ENCODE measurements at places on chromosomes 4 and X.

- DNase-seq: no peak
These were observed 48.0 kb upstream of the HDAC8 start for GRCh38 chrX:72620550-72621145.

GRCh38 chr4:140099983-140100382 is 54.0 kb downstream of the MAML3 start:
- no peak for DNase-seq

DNA sequence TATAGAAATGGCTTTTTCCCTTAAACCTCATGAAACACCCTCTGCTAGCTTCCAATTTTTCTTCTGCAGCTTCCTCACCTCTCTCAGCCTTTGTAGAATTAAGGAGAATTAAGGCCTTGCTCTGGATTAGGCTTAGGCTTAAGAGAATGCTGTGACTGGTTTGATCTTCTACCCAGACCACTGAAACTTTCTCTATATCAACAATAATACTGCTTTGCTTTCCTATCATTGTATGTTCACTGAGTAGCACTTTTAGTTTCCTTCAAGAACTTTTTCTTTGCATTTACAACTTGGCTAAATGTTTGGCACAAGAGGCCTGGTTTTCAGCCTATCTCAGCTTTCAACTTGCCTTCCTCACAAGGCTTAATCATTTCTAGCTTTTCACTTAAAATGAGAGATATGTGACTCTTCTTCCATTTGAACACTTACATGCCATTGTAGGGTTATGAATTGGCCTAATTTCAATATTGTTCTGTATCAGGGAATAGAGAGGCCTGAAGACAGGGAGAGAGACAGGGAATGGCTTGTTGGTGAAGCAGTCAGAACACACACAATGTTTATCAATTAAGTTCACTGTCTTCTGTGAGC is 28.2 kb downstream of the TMEM154 start:
- DNase-seq: no peak

DNA sequence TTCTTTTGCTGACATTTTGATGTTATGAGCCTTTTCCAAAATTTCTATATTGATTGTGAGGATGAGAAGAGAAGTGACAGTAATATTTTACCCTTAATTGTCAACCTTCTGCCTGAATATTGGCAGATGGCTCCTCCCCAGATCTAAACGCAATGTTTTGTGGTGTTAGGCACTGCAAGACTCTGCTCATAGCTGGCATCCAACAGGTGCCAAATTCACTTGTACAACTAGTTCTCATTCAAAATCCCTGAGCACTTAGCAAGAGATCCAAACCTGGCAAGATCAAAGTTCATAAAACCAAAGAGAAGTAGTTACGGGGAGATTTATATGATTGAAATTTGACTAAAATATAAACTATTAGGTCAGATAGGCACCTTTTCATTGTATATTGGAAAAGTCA is 901.7 kb upstream of the INTU start:
- DNase-seq: no peak

DNA sequence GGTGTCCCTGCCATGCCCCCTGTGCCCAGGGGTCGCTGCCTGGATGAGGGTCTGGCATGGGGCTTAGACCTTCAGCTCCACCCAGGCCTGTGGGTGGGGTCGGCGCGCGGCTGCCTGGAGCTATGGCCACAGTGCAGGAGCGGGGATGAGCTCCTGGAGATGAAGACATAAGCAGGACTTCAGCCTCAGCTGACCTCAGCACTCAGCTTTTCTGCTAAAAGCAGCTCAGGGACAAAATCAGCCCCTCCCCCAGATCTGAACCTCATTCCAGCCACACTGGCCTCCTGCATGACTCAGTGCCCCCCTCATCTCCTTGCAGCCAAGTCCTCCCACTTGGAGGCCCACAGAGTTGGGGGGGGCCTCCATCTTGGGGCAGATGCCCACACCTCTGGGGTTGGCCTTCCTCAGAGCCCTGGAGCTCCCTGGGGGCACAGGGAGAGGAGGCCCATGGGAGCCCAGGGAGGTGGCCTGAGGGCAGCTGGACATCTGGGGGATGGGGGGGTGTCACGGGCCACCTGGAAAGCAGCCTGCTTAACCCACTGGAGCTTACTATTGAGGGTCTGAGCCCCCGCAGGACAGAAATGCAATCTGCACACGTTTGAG is 19.4 kb upstream of the CPLX1 start:
- no peak for DNase-seq

- no peak for DNase-seq
These were observed 17.1 kb downstream of the SMIM14 start for GRCh38 chr4:39621582-39621981.

GRCh38 chr4:17981063-17981462 is 40.5 kb downstream of the LCORL start:
- no peak for DNase-seq

GRCh38 chr4:40238008-40238699 is 41.3 kb downstream of the RHOH start:
- no peak for DNase-seq

GRCh38 chrX:10636851-10637250 is 16.5 kb upstream of the MID1 start:
- DNase-seq: no peak

DNA sequence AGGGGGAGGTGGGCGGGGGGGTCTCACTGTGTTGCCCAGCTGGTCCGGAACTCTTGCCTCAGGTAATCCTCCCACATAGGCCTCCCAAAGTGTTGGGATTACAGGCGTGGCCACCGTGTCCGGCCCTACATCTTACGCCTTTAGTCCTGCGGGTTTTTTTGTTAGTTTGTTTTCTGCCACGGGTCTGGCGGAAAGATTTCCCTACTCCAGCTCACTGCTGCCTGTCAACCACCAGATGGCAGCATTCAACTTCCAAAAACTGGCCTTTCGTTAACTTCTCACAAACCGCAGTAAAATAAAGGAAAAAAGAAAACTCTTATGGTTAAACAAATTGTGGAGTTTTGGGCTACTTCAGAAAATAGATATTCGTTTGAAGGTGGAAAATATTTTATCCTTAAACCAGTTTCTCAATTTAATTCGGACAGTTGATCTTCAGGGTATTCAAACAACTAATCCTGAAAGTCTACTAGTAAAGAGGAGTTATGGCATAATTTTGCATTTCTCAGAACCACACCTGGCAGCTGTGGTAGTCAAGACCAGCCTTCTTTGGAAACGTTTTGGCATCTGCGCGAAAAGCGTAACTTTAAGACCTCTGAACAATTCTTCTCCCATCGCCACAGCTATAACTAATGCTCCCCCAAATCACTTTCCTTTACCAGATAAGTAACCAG is 41.1 kb downstream of the LUZP4 start:
- peak; percentile 70 for DNase-seq

DNA sequence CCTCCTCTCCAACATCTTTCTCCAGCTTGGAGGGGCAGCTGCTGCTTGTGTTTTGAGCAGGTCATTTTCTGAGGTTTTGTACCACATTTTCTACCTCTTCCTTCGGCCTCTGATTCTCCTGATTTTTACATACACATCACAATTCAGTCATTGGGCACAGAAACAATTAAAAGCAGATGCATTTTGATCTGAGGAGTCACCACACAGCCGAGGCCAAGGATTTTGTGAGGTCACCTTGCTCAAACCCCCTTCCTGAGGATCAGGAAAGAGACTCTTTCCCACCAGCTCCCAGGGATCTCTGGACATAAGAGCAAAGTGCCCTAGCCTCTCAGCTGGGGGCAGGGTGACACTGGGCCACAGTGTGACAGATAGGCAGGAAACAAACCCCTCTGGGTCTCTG is 5.4 kb upstream of the FATE1 start:
- no peak for DNase-seq

DNA sequence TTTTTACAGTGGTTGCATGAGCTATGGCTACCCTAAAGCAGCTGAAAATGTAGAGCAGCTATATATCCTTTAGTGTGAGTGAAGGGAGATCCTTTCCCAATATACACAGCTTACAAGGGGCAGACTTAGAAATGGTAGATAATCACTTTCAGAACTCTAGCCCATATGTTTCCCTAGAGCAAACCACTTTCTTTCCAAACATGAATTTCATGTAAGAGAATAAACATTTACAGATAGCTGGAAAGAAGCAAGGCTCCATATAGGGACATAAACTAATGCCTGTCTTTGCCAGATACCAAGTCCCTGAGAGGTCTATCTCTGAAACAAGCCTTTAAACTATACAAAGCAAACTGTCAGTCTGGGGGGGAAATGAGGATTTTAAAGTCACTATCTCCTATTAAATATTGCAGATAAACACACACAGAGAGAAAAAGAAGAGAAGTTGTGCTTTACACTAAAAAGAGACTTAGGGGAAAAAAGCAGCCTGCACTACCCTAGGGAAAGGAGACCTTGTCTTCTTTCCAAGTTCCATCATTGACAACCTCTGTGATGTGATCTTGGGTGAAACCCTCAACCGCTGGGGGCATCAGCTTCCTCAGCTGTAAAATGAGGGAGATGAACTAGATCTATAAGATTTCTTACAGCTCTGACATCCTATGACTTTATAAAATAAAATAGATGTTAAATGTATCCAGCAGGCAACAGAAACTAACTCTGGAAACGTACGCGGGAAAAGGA is 73.6 kb downstream of the TMEM156 start:
- no peak for DNase-seq

- DNase-seq: peak; percentile 45
These were observed 80.2 kb downstream of the CRMP1 start for GRCh38 chr4:5812506-5813229.

DNA sequence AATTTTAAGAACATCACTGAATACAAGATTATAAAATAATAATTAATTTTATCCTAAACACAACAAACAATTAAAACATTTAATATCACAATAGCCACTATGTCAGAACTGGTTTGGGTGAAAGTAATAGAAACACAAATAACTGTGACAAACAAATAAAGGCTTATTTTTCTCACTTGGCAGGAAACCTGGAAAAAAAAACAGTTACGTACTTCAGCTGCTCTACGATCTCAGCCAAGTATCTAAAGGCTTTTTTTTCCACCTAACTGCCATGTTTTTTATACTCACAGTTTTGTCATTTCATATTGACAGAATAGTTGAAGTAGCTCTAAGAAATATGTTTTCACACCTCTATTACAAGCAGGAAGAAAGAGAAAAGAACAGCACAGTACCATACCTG is 284.8 kb upstream of the INTU start:
- DNase-seq: no peak

DNA sequence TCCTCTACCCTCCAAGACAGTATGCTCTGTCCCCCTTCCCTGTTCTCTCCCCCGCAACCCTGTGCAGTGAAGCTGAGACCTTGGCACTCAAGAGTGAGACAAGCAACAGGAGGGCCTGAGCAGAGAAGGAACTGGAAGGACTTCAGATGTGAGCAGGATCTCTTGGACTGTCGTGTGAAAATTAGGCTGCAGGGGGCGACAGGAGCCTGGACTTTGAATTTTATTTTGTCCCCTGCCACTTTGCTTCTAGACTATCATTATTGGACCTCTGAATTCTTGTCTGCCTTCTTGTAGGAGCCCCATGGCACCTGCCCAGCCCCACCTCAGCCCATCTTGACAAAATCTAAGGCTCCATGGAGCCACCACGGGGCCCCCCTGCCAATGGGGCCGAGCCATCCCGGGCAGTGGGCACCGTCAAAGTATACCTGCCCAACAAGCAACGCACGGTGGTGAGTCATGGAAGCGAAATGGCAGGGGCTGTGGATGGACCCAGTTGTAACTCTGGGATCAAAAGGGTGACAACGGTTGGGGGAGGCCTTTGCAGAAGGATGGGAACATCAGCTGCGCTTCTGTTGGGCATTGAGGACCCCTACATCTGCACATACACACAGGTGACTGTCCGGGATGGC is 1.7 kb downstream of the ARAF start:
- DNase-seq: no peak

- no peak for DNase-seq
These were observed 88.6 kb downstream of the ZIC3 start for GRCh38 chrX:137654481-137654880.

- no peak for DNase-seq
These were observed 11.2 kb downstream of the RBM41 start for GRCh38 chrX:107107459-107107858.

DNA sequence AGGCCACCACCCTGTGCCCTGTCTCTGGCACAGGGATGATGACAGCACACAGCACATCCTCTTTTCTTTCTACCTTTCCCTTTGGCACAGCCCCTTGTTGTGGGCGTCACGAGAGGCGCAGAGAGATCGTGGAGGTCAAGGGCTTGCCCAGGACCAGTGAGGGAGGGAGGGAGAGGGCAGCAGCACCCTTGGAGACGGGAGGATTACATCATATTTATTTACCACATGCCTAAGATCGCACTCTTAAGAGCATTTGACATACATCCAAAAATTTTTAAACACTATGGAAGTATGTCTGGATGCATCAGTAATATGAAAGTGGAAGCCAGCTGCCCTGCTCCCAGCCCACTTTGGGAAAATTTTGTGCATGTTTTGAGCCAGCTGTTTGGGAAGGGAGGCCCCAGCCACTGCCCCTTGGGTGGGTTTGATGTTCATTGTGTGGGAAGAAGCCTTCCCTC is 12.7 kb downstream of the WFS1 start:
- DNase-seq: no peak

GRCh38 chrX:33211356-33212260 is at the start of gene DMD:
DMD (minus strand) TSS chrX:33211549; CDS start chrX:33211312, 237 bp downstream.
- no peak for DNase-seq

- DNase-seq: no peak
These were observed 61.7 kb downstream of the ADRA2C start for GRCh38 chr4:3827616-3828492.

DNA sequence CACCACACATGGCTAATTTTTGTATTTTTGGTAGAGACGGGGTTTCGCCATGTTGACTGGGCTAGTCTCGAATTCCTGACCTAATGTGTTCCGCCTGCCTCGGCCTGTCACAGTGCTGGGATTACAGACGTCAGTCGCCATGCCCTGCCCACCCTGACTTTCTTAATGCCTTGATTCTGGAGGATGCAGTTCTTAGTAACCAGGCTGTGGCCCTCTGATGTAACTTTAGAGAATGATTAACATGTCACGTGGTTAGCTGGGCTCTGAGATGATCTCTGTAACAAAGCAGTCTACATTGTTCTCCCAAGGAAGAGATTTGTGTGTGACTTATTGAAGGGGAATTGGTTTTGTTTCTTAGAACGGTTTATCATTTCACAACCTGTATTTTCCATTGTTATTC is 30.6 kb downstream of the ANK2 start:
- no peak for DNase-seq

GRCh38 chr4:96786306-96786705 is 946.4 kb downstream of the PDHA2 start:
- DNase-seq: no peak

DNA sequence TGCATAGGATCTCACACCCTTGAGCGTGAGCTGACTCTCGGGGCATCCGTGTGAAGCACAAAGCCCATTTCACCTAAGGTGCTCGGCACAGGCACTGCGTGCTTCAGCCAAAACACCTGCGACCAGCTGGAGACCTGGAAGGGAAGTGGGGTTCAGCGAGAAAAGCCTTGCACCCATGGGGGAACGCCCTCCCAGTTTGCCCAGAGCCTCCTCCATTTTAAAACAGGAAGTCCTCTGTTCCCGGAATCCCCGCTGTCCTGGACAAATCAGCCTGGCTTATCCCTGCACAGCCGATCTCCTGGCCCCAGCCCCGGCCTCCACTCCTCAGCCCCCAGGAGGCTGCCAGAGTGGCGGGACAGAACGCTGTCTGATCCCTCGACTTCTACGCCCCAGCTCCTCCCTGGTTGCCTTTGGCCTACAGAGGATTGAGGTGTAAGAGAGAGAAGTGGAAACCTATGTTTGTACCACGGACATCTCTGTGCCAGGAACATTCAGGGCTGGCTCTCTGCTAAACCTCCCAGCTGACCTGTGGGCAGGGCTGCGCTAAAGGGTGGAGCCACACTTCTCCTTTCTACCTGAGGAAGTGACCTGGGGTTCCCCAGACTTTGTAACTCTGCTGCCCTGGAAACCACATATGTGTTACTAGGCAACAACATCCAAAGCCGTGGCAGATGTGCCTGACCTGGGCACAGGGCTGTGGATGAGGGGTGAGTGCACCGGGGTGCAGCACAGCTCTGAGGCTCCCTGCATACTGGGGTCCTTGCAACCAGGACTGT is 3.8 kb upstream of the C4orf50 start:
- DNase-seq: no peak
